ENCODE measurements at places on chromosomes 3 and 15.
A peak's percentile ranks its signal among the peaks of the same experiment; 100 is the strongest.

DNA sequence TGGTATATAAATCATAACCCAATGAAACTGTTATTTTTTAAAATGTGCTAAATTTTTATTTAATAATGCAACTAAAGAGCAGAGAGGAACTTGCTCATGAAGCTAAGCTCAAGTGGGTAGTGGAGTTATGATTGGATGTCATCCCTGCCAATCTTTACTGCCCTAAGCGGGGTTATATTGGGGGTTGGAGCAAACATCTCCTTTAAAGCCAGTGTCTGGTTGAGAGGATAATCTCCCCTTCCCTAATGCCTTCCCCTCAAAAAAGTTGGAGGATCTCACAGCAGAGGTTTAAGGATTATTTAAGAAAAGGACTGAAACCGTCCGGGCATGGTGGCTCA, 32.1 kb upstream of the CLASP2 start:
- no peak for DNase-seq

DNA sequence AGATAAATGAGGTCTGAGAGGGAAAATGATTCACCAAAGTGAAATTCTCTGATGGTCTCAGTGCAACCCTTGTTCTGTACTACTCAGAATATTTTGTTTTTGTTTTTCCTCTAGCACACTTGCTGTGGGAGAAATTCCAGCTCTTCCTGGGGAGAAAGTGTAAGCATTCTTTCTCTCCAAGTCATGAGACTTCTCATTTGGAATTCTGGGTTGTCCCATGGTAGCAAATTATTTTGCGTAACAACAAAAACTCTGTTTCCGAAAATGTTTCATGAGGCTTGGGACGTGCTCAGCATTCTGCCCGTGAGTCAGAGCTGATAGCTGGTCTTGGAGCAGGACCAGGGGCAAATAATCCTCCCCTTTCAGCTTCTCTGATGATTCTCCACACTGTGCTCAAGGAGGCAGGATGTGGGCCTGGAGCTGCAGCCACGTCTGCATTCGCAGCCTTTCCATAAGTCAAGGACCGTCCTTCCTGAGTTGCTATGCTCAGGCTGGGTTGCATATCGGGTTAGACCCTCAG, 70.3 kb downstream of the SENP2 start:
- DNase-seq, result no peak

GRCh38 chr15:90946538-90946937, 8.1 kb upstream of the RCCD1 start:
- no peak for DNase-seq

DNA sequence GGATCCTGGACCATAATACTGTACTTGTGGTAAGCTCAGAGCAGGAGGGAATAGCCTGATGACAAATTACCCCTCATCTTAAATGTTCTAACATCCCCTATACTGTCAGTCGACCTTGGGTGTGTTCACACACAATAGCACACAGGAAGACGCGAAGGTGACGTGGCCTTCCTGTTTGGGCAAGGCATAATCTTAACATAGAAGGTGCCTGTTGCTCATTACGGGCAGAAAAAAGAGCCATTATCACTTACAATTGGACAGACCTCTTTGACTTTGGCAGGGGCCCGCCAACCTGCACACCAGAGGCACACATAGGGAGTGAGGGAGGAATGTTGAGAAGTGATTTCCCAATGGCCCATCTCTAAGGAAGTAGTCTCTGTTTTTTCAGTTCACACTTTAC, 144.2 kb downstream of the ANO10 start:
- DNase-seq, result peak; percentile 56

DNA sequence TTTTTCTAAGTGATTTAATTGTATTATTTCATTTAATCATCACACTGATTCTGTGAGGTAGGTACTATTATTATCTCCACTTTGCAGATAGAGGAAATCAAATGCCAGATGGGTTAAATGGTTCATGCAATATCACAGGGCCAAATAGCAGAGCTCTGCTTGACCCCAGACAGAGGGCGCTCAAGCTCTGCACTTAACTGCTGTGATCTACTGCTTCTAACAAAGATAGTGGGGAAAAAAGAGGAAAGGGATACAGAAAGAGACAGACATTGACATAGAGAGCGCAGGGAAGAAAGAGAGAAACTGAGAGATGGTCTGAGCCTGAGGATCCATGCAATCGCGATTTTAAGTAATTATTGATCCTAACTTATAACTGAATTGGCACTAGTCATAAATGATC, 279.1 kb upstream of the THRB start:
- no peak for DNase-seq

All from stimulated activated CD4-positive, alpha-beta T cell treated with anti-CD3 and anti-CD28 coated beads, Interleukin-2, amount 100 ng/mL, for 4 hours (primary cell).